ENCODE measurements at places on chromosomes 3 and 15.

- DNase-seq, result no peak
These were observed 15.5 kb upstream of the ANXA2 start for GRCh38 chr15:60413231-60413824.

DNA sequence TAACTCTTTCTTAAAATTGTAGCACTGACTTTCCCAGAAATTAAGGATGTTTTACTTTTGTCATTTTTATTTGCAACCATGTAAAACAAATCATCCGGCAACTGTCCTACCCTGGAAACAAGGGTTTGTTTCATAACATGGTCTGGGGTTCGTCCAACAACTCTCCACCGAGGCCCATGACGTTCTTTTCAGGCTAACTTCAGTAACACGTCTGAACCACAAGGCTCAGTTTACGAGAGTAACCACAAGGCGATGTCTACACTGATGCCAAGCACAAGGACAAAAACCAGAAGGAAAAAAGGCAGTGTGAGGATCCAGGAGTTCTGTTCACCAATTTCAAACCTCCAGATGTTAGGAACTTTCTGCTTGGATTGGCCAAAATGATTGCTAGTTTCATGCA is 546.1 kb downstream of the NTRK3 start:
- DNase-seq, result no peak

- DNase-seq, result no peak
These were observed 13.9 kb downstream of the ITGB5 start for GRCh38 chr3:124873226-124873625.

- DNase-seq, result peak; percentile 97
These were observed 1.4 kb downstream of the POLR2H start for GRCh38 chr3:184362668-184363546.

GRCh38 chr15:91456921-91457320 is 356.9 kb downstream of the SV2B start:
- no peak for DNase-seq

GRCh38 chr3:37144806-37145205 is 29.6 kb downstream of the LRRFIP2 start:
- DNase-seq, result no peak

DNA sequence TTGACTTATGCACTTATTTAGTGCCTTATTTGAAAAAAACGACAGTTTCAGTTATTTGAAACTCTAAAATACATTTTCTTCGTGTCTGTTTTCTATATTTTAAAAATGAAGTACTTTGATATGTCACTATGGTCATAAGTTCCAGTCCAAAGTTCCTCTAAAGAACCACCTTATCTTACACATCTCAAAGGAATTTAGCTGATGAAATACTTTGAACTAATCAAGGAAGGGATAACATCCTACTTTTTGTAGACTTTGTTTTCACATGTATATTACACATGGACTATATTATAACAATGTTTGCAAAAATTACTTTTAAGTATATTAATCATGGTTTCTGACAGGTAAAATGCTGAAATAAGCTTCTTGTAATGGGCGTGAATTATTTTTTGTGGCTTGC is 265.8 kb upstream of the ZNF717 start:
- DNase-seq, result no peak

DNA sequence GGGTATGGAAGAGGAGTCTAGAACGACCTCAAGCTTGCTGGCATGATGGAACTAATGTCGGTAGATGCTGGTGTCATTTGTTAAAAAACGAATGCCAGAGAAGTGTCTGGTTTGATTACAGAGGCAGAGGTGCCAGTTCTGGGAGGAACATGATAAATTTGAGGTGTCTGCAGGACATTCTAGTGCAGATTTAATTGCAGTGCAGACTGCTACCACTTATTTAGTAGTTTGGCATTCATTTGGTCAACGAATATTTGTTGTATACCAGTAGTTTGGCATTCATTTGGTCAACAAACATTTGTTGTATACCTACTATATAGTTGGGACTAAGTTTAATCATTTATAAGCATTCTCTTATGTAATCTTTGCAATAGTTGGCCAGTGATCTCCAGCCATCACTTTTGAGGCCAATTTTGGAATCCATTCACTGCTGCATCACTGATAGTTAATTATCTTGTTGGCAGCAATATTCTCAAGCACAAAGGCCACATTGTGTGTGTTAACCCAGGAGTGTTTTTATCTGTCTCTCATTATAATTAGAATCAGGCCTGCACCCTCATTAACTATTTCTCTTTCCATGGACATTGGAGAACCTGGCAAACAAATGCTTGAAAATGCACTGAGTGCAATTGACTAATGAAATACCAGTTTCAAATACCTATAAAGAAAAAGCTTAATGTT is 19.5 kb upstream of the TGFBR2 start:
- no peak for DNase-seq

GRCh38 chr3:4740397-4741105 is 238.7 kb upstream of the BHLHE40 start:
- no peak for DNase-seq

GRCh38 chr15:60062826-60063225 is 58.7 kb downstream of the FOXB1 start:
- DNase-seq, result no peak

DNA sequence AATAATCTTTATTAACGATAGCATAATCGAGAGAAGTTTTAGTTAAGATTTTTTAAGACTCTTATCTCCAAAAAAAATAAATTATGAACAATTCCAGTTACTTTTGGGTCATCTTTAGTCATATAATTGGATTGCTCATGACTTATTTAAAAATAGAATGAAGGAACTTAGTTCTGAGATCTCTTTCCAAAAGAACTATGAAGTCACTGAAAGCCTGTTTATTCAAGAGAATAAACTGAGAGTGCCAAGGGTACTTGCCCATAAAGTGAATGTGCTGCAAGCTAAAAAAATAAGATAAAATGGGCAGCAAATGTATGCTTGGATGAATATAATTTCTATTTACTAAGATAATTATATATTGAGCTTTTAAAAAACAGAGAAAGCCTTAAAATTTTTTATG is 176.5 kb upstream of the PLSCR5 start:
- no peak for DNase-seq

- no peak for DNase-seq
These were observed 21.0 kb downstream of the RARB start for GRCh38 chr3:25448750-25449692.

GRCh38 chr3:46289966-46290365 is 47.7 kb downstream of the CCR3 start:
- DNase-seq, result no peak

- no peak for DNase-seq
These were observed 71.8 kb downstream of the THSD4 start for GRCh38 chr15:71187078-71187477.

- no peak for DNase-seq
These were observed 79.7 kb downstream of the RARB start for GRCh38 chr3:25507811-25508210.

DNA sequence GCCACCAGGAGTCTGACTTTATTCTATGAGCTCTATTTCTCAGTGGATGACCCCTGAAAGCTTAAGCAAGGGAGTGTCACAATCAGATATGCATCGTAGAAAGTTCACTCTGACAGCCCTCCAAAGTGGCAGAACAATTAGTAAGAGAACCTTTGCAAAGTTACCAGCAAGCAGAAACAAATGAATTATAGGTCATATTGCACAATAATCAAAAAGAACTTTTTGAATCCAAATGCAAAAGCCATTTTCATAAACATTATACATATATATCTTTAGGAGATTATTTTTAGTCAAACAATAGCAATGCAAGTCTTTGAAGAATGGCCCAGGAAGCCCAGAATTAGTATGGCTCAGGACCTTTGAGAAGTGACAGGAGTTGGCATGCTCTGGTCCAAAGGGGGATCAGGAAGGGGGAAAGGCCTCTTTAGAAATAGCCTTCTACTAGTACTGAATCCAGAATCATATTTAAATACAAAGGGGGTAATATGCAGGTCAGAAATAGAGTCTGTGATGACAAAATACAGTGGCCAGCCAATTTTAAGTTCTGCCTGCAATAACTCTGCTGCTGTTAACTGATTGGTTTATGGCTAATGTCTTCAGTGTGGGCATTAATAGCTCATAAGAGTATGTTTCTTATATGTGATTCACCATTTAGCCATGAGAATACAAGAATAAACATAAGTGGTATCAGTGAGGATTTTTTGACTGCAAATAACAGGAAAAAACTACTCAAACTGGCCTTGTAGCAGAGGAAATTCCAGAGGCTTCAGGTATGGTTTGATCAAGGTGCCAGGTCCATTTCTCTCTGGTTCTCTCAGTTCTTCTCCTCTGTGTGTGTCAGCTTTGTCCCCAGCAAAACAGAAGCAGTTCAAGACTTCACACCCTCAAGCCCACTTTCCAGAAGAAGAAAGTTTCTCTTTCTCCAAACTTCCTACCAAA is 17.0 kb upstream of the ITGB5 start:
- DNase-seq, result no peak

DNA sequence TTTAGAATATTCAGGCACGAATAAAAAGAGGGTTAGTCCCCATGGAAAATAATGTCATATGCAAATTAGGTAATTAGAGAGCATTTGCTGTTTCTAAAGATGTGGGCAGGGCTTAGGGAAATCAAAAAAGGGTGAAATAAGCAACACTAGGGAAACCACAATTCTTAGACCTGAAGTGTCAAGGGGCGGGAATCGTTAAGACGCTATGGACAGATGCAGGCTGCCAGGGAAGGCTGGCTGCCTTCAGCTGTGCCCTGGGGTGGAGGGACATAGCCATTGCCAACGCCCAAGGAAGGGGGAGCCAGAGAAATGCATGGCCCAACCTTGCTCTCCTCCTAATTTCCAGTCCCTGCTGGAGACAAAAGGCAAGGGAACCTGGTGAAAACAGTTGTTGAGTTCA is 141.7 kb upstream of the PROK2 start:
- DNase-seq, result no peak

GRCh38 chr3:170109579-170110293 is 71.8 kb downstream of the PHC3 start:
- DNase-seq, result no peak

DNA sequence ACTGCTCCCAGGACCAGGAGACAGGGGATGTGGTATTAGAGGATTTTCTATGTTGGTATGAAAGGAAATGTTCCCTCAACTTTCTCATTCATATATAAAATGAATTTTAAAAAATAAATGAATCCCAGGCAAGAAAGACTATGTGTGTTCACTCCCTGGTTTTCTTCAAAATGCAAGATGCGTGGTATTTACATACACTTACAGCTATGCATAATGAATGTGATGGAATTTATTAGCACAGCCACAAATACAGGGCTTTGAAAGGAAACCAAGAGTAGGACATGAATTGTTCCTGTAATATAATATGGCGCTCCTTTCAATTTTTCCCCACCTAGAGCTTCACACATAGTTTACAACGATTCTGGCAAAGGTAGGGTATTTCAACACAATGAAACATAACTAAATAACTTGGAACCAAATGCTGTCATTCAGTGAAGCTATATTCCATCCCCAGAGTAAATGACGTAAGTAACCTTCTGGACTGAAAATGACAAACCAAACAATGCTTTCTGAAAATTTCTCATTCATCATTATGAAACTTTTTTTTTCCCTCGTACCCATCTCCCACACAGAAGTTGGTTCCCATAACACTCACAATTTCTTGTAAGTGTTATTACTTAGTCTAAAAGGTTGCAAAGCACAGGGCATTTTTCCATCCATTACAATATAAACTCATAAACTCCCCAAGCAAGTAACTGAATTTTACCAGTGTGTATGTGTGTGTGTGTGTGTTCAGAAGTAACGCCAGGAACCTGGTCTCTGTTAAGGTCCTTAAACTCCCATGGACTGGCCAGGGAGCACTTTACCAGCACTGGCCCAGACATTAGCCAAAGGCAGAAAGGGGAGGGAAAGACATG is 41.8 kb downstream of the CBLB start:
- DNase-seq, result no peak

DNA sequence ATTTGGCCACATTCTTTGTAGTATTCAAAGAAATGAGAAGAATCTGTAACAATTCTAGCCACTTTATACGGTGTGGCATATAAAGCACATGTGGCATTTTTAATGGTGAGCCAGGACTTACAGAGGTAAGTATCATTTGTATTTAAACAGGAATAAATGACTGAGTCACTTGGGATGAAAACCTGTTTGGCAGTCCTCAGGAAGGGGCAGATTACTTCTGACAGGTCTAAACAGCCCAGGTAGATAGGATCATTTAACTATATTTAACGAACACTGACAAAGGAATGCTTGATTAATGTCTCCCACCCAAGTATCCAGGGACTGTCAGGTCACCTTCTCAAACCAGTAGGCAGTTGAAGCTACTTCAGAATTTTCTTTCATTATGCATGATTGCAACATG is 241.5 kb upstream of the SATB1 start:
- DNase-seq, result no peak

- no peak for DNase-seq
These were observed 11.3 kb upstream of the PPP1R2 start for GRCh38 chr3:195554458-195554857.

All from NK-92 treated with Interleukin-12 subunit alpha and Interleukin-12 subunit beta, amount 100 ng/mL, for 24 hours (cell line).